Left cardiac atrium (tissue), 4 donors: ENCODE measurements at places on chromosomes 2 and 18. TPM values are rescaled to one million over a fixed set of nuclear protein-coding genes. Genes with fewer than 3 reads are reported as not detected.

Gene RAPGEF4
- 12.9 TPM for total RNA-seq

Gene CAPN14
- 0.26 TPM for total RNA-seq

Gene YPEL5
- 55.2 TPM for total RNA-seq

Gene CBLN2
- not detected for total RNA-seq

DNA sequence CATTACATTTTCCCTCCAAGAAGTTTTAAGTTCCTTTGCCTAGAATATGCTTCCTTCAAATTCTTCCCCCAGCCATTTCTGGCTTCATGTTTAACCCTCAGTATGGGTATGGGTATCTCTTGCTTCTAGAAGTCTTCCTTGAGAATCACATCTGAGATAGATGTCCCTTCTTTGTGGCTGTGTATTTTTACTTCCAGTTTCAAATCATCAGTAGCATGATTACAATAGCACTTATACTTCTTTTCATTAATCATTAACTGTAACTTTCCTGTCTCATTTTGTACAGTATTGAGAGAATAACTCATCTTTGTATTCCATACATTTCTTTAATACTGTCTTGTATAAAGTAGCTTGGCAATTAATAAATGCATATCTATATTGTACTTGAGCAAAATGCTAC is 17.3 kb upstream of the PDE1A start:
- DNase-seq, result no peak

GRCh38 chr2:227816507-227817294 is 3.1 kb downstream of the CCL20 start:
- DNase-seq, result no peak

- DNase-seq, result no peak
These were observed 19.0 kb downstream of the VIL1 start for GRCh38 chr2:218437969-218438368.

- DNase-seq, result peak; percentile 29
These were observed 530 bp downstream of the GALNT1 start for GRCh38 chr18:35581898-35582641.

- no peak for DNase-seq
These were observed 15.8 kb downstream of the D2HGDH start for GRCh38 chr2:241750076-241750840.

DNA sequence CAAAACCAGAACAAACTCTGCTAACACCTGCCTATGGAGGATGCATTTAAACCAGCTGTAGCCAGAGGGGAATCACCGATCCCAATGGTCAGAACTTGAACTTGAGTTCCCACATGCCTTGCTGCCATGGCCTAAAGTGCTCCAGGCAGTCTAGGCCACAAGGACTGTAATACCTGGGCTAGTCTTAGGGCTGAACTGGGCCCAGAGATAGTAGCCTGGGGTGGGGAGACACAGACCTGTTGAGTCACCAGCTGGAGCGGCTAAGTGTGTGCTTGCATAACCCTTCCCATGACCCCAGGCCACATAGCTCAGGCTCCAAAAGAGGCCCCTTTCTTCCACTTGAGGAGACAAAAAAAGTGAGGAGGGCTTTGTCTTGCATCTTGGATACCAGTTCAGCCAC is 515.0 kb upstream of the DDX18 start:
- DNase-seq, result no peak

- DNase-seq, result no peak
These were observed 223.8 kb upstream of the FN1 start for GRCh38 chr2:215659650-215660049.

GRCh38 chr18:5197461-5197860 is 404 bp upstream of the AKAIN1 start:
- DNase-seq, result no peak

DNA sequence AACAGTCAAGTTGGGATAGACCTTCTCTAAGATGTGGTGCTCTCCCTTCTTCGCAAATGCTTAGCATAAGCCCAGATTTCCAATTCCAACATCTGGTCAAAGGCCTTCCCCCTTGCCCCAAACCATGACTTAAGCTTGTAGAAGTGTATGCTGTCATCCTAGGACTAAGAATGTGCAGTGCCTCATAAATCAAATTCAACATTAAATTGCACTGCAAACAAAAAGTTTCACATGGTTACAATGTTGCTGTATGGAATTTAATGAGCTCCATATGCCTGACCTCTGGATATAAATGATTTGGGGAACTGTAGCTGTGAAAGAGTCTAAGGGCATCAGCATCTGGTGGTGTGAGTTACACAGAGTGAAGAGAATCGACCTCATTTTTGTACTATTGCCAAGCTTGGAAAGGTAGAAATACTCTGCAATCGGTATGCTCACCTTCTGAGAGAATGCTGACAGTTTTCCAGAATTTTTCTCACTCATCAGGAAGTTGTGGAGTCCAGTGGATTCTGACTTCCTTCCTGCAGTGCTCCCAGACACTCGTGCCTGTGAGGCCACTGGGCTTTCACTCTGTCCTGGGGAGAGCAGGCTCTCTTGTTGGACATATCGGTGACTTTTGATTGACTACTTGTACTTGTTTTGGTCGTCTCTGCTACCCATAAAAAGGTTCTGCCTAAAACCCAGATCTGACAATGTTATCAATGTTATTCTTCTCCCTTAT is 40.6 kb downstream of the FASTKD2 start:
- DNase-seq, result no peak

DNA sequence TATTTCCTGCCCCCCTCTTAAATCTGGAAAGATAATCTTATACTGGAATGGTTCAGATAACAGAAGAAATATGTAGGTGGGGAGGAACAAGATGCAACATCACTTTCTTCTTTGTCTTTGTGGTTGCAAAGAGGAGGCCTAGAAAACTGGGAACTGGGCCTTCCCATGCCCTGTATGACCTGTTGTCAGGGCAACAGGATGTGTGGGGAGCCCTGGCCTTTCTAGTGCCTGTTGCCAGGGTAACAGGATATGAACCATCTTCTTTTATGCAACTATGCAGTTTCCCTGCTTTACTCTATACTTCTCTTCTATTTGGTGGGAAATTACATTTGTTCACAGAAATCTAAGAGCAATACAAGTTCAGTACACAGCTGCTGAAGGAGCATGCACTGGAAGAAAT is 79.8 kb upstream of the PDE1A start:
- no peak for DNase-seq

DNA sequence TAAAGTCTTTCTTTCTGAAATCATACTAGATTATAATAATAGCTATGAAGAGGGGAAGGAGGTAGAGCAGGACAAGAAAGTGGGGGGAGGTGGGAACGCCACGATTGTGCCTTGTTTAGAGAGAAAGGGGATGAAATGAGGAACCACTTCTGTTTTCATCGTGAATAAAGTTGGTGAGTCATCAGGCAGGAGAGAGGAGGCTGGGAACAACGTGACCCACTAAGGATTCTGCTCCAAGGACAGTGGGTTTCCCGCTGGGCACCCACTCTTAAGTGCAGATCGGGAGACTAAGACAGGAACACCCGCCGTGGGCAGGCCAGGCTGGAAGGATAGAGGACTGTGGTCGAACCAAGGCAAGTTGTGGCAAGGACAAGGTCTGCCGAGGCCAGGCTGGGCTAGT is 158.2 kb downstream of the L3MBTL4 start:
- no peak for DNase-seq

GRCh38 chr2:163646687-163647086 is 89.1 kb downstream of the FIGN start:
- DNase-seq, result no peak

DNA sequence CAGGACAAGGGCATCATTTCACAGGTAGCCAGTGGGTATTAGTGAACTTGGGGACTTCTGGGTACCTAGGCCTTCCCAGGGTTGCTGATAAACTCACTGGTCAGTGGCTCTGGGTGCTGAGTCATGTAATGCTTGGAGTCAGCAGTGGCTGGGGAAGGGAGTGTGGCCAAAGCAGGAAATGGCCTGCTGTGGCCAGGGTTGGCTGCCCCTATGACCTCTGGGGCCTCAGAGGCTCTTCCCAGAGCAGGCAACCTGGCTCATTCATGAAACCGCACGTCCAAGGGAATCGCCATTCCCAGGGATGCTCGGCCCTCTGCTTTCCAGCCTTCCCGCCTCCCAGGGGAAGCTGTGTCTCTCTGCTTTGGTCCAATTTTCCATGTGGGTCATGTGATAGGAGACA is 294.9 kb downstream of the DYSF start:
- DNase-seq, result peak; percentile 49

- no peak for DNase-seq
These were observed 103.9 kb upstream of the PPP1CB start for GRCh38 chr2:28647682-28648081.

DNA sequence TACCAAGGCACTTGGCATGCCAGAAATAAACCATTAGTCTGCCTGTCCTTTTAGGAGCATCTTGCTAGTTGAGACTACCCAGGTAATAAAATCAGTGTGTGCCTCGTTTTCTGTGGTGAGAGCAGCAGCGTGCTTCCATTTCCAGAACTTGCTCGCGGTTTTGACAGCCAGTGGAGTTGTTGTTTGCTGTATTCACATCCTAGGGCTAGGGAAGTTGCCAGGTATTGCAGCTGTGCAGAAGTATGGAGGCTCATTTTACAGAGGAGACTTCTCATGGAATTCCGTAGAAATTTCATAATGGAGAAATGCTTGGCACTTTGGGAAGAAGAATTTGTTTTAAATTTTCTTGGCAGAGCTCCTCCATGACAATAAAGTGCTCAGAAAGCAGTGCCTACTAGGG is 1355.1 kb upstream of the ZEB2 start:
- DNase-seq, result no peak

DNA sequence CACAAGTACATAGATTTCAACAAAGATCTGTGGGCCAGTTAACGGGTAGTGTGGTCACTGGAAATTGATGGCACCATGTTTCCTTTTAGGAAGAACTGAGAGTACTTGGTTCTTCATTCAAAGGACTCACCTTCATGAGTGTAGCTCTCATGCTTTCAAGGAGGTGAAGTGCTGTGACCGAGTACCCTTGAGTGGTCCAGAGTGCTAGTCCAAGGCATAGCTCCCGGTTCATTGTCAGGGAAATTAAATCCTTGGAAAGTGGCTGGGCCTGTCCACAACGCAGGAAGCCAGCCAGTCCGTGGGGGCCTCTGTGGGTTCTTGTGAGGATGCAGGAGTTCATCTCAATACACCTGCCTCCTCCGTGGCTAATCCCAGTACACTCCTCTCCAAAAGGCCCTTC is 295.1 kb downstream of the GALR1 start:
- DNase-seq, result no peak
